ENCODE measurements at places on chromosomes 6 and 20. TPM values are rescaled to one million over a fixed set of nuclear protein-coding genes. Genes with fewer than 3 reads are reported as not detected.

ACTL10 gene
- total RNA-seq: 0.28 TPM

SNX21 gene
- 0.36 TPM for total RNA-seq

FRMD1 gene
- total RNA-seq: not detected

MATN4 gene
- total RNA-seq: not detected

PTGIS gene
- not detected for total RNA-seq

TMEM14A gene
- 3.4 TPM for total RNA-seq

DSTN gene
- total RNA-seq: 38.9 TPM

TXNDC5 gene
- total RNA-seq: 7.8 TPM

DNA sequence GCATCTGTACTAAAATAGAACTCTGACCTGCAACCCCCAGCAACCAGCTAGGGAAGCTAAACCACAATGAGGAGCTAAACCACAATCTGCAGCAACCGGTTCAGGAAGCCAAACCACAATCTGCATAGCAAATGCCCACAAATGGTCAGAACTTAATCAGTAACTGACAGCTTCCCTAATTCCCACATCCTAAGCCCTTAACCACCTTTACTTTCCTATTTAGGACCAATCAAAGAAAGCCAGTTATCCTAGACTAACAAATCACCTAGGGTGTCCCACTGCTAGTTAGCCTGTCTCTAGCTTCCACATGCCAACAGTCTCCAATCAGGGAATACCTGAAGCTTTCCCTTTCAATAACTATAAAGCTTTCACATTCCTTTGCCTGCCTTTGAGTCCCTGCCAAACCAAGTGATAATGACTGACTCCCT is 424.6 kb upstream of the PTCHD4 start:
- H3K27ac ChIP-seq: no peak overlapping the region
- H3K4me3 ChIP-seq: no peak overlapping the region
- H3K27me3 ChIP-seq: no peaks in the 10 kb centered on the region
- no peaks in the 10 kb centered on the region for H3K36me3 ChIP-seq
- H3K4me1 ChIP-seq: no peaks in the 10 kb centered on the region

DNA sequence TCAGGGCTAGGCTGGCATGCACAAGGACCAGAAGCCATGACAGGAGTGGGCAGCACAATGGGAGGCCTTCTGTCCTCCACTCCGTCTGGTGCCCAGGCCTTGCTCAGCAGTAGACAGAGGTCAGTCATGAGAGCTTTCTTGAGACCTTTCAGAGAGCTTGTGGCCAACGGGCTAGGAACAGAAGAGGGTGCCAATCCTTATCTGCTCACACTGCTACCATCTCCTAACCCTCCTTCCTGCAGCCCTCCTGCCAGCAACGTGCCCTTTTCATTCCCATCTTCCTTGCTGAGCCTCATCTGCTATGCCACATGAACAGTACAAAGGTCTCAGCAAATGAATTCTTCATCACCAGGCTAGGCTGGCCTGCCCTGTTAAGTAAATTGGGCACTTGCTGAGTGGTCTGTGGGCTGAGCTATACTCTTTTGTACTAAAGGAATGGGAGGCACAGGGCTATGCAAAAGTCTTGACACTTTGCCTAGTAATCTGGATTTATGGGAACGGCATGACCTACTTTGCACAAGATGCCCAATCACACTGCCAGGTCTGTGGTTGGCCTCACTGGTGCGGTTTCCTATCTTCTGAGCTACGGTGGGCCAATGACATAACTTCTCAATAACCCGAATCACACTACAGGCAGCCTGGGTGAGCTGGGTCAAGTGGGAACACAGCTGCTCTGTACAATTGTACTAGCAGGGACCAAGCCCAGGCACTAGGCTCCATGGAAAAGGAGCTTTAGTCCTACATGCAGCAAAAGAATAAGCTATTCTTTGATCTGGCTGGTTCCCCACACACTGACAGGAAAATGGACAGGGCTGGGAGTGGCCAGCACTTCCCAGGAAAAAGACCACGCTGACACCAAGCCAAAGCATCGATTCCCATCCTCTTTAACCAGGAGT is 47.8 kb downstream of the ELOVL5 start:
- no peaks in the 10 kb centered on the region for H3K27me3 ChIP-seq
- H3K27ac ChIP-seq: peak overlapping the region; percentile 51
- no peaks in the 10 kb centered on the region for H3K36me3 ChIP-seq
- H3K4me3 ChIP-seq: peak overlapping the region; percentile 8
- DNase-seq: peak; percentile 20

DNA sequence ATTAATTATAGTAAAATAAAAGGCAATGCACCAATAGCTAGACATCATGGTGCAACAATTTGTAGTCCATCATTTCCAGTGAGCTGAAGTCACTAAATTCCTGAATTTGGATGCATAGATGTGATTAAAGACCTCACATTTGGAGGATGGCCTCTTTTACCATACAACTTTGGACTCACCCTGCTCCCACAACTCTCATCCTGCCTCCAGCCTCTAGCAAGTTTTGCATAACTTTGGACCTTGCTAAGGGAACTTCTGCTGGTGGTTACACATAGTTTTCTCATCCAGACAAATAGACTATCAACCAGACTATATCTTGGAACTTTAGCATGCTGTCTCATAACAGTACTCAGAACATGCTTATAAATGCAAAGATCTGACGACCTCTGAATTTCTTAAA is 12.8 kb upstream of the ELOVL2 start:
- H3K27me3 ChIP-seq: peaks cover 4% of the 10 kb centered on the region
- no peak overlapping the region for H3K27ac ChIP-seq
- H3K36me3 ChIP-seq: no peaks in the 10 kb centered on the region
- no peaks in the 10 kb centered on the region for H3K4me1 ChIP-seq

- no peaks in the 10 kb centered on the region for H3K36me3 ChIP-seq
- no peak for DNase-seq
- peaks cover 18% of the 10 kb centered on the region for H3K4me1 ChIP-seq
- H3K4me3 ChIP-seq: no peak overlapping the region
These were observed 4.9 kb upstream of the BCAS1 start for GRCh38 chr20:54075322-54075721.

DNA sequence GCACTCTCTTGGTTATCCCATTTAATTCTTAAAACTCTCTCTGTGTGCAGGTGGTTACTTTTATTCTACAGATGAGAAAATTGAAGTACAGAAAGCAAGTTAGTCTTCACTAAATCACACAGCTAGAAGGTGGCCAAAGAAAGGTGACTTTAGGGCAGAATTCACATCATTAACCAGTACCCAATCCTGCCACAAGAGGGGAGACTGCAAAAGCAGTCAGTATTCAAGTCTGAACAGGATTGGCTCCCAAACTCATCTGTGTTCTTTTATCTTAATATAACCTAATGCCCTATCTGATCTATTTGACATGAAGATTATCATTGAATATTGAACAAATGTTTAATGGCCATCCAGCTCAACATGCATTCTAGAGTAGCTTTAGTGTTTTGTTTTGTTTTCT is 225.3 kb upstream of the FAM83B start:
- H3K36me3 ChIP-seq: no peaks in the 10 kb centered on the region
- H3K27me3 ChIP-seq: no peaks in the 10 kb centered on the region
- no peak overlapping the region for H3K27ac ChIP-seq
- DNase-seq: no peak
- no peaks in the 10 kb centered on the region for H3K4me1 ChIP-seq
